Esophagus squamous epithelium (tissue), 5 donors: ENCODE measurements at places on chromosomes 1 and 21. TPM values are rescaled to one million over a fixed set of nuclear protein-coding genes. Genes with fewer than 3 reads are reported as not detected.
A peak's percentile ranks its signal among the peaks of the same experiment; 100 is the strongest.

GNG4 gene
- total RNA-seq: 3.4 TPM

CHODL gene
- total RNA-seq: not detected

- no peak for DNase-seq
Observed at GRCh38 chr1:154446292-154446691, 41.1 kb downstream of the IL6R start.

DNA sequence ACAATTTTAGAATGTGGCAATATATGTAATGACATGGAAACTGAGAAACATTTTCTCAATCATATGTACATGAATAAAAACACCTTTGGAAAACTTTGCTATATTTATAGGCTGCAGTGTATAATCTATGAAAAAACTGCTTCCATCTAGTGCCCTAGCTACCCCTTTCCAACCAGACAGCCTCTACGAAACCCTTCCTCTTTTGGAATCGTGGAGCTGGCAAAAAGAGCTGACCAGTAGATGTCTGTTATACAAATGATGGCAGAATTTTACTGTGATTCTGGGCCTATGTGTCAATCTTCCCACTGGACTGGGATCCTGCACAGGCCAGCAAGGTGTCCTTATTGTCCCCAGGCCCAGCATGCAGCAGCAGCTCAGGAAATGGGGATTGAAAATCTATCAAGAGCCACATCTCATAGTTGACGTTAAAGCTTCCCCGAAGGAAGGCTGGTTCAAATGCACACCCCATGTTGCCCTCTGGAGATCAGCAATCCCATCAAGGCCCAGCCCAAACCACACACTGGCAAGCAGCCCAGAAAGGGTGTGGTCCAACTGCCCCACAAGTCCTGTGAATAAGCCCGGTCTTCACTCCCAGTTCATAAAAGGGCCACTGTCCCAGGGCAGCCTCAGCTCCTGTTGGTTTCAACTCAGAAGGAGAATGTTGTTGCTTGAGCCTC, 8.8 kb upstream of the FAM20B start:
- DNase-seq: peak; percentile 19

DNA sequence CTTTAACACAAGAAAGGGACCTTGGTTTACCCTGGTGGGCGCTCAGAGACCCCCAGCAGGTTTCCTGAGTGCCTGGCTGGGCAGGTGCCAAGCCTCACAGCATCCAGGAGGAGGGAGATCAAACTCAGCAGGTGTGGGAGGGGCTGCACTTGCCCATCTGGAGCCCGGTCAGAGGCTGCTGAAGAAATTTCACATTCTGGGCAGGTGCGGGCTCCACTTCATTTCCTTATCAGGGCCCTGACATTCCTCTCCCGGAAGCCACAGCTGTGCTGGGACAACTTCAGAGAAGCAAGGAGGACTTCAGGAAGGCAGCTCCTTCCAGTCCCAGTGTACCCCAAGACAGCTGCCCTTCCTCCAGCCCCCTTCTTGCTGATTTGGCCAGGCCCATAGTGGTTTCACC, 82.9 kb downstream of the ITPKB start:
- DNase-seq: no peak
